ENCODE measurements at places on chromosomes 5 and 9.
A peak's percentile ranks its signal among the peaks of the same experiment; 100 is the strongest.

- DNase-seq = no peak
Observed at GRCh38 chr9:110986529-110986928, 51.7 kb downstream of the LPAR1 start.

GRCh38 chr5:10735569-10736276 lies 25.3 kb downstream of the DAP start:
- no peak for DNase-seq

DNA sequence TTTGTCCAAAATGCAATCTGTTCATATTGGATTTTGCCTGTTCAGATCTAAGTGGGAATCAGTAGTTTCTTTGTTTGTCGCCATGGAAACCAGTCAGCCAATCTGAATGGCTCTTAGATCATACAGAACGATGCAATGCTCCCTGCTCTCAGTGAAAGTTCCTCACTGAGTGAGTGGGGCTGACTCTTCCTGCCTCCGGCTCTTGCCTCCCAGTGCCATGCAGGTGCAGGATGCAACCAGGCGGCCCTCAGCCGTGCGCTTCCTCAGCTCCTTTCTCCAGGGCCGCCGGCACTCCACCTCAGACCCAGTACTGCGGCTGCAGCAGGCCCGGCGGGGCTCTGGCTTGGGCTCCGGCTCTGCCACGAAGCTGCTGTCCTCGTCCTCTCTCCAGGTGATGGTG lies at the start of gene PTPDC1:
PTPDC1 (plus strand) TSS at position 151 of the 400 bp plus-strand sequence; CDS start at position 218, 67 bp downstream.
- DNase-seq = no peak

GRCh38 chr5:1800472-1801221 lies 560 bp upstream of the NDUFS6 start:
- DNase-seq = peak; percentile 59

DNA sequence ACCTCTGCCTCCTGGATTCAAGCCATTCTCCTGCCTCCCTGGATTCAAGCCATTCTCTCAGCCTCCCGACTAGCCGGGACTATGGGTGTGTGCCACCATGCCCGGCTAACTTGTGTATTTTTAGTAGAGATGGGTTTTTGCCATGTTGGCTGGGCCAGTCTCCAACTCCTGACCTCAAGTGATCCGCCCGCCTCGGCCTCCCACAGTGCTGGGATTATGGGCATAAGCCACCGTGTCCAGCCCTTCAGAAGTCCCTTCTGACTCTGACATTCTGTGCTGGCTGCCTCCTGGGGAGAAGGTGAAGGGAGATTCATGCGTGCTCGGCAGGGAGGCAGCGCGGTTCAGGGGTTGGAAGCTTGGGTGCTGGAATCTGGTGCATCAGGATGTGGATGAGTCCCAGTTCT lies 28.8 kb downstream of the PRRX2 start:
- no peak for DNase-seq

- DNase-seq = no peak
Observed at GRCh38 chr5:138843316-138844124, 31.6 kb downstream of the LRRTM2 start.

- DNase-seq = no peak
Observed at GRCh38 chr5:2895196-2895595, 143.7 kb upstream of the IRX2 start.

- DNase-seq = no peak
Observed at GRCh38 chr5:40273936-40274335, 405.8 kb upstream of the PTGER4 start.

DNA sequence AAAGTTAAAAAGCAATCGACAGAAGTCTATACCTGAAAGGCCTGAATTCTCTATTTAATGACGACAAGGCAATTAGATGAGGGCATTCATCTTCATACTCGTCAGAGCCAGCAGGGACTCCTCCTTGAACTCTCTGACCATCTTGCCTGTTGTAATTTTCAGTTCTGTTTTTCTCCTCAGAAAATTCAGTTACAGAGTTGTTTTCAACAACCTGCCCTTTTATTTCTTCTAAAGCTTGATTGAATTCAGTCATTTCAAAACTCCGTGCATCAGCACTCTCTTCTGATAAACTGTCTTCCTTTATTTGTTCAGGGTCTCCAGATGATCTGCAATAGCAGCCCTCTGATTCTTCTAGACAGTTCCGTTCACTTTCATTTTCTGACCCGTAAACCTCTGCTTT lies 15.6 kb downstream of the RIOK2 start:
- no peak for DNase-seq

DNA sequence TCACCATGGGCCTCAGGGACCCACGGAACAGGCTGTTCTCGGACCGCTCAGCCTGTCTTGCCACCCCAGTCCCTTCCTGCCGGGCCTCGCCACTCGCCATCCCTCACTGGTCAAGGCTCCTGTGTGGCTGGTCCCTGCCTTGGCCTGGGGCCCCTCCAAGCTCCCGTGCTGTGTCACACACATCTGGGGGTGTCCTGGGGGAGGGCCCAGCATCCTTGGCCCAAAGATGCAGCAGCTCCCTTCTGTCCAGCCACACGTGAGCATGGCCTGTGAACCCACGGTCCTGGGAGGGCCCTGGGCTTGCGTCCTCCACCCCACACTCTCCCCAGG lies 425 bp upstream of the EGFL7 start:
- no peak for DNase-seq

DNA sequence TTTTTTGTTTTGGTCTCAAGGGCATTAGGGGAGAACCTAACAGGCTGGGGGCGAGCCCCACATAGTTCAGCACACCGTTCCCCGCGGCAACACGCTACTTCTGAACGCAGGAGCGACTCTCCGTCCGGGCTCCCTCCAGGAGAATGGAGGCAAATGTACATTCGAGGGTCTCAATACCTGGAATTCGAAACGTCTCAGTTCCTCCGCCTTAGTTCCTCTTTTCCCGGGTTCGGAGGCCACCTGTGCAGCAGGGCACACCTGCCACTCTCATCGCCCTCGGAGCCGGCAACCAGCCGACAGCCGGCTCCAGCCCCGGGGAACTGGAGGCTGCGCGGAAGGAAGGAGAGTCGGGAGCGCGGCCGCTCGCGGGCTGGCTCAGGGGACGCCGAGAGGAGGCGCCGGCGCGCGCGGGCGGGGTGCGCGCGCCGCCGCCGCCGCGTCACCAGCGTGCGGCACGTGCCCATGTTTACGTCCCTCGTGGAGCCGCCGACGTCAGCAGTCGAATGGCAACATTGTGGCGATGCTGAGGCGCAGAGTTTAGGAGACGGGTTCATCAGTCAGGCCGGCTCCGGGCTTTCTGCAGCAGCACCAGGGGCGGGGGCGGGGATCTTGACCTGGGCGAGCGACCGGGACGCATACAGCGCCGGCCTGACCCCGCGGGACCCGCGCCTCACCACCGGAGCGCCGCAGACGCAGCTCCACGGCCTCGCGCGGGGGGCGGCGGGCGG lies at the start of gene JMY:
JMY (plus strand) TSS at position 498 of the 728 bp plus-strand sequence. CDS start 520 bp downstream, outside the sequence.
- peak; percentile 62 for DNase-seq

DNA sequence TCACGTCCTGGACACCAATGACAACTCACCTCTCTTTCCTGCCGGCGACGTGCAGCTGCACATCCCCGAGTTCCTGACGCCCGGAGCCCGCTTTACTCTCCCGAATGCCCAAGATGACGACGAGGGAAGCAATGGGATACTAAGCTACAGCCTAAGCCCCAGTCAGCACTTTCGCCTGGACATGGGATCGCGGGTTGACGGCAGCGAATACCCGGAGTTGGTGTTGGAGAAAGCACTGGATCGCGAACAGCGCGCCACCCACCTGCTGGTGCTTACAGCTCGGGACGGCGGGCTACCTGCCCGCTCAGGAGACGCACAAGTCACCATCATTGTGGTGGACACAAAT lies 1.1 kb downstream of the PCDHAC1 start:
- no peak for DNase-seq

DNA sequence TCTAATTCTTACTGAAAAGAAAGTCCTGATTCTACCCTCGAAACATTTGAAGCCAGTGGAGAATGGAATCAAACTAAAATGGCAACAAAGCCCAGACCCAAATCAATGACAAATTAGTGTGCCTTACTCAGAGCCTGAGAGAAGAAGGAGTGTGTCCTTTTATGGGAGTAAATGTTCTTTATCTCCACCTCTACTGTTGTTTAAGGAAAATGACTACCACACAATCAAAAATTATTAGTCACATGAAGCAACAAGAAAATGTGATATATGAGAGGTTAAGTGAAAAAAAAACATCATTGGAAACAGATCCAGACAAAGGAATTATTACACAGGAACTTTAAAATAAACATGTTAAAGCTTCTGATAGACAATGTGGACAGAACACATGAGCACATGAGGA lies 49.7 kb upstream of the FOXB2 start:
- no peak for DNase-seq

DNA sequence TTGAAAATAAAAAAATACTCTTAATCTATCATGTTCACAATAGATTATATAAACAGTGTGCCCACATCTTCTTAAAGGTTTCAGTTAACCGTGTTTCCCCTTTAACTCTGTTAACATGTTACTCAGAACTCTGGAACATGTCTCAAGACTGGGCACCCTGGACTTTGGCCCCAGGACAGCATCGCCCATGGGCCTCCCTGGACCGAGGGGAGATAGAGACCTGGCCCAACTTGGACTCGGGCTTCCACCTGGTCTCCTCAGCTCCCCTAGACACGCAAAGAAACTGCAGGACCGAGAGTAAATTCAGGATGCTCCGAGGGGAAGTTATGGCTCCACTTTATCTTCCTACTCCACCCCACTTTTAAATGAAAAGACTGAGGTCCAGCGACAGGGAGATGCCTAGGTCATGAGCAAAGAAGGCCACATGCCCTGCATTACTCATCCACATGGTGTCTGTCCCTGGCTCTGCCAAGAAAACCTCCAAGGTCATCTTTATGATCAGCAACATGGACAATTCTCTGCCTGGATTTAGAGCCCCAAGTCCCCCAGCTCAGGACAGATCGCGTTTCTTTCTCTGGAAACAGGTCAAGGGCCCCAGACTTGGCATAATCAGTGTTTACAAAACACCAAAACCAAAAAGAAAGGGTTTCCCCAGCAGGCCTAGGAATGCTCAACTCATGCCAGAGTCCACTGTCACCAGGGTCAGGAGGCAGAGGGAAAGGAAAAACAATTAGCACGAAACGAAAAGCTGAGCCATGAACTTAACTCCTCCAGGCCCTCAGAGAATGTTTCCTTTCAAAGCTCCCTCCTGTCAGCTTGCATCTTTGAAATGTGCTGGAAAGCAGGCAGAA lies 17.4 kb downstream of the GPX3 start:
- no peak for DNase-seq

DNA sequence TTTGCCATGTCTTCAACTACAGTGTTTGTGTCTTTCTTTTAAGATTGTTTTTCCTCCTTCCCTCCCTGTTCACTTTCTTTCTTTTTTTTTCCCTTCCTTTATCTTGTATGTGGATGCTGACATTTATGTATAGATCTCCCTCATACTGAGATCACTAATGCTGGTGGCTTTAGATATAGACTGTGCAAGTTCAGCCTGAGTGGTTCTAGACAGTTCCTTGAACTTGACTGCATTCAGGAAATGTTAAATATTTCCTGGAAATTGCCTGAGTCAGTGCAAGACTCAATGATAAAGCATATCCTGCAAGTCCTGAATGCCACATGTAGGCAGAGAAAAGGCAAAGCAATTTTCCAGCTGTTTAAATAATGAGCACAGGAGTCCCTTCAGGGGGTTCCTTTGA lies 182.5 kb upstream of the NR3C1 start:
- no peak for DNase-seq

GRCh38 chr5:90111364-90112032 lies 298.1 kb downstream of the CETN3 start:
- no peak for DNase-seq

DNA sequence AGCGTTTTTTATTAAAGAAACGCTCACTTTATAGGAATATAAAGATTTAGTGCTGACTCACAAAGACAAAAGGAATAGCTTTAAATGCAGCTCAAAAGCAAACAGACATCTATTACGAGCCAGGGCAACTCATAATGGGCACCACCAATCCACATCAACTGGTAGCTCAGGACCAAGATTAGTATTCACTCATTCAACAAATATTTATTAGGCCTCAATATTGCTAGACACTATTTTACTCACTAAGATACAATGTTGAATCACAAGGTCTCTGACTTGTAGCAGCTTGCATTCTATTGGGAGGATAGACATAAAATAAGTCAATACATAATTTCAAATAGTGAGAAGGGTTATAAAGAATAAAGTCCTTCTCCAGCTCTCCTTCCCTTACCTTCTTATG lies 8.0 kb upstream of the MAN2A1 start:
- no peak for DNase-seq

DNA sequence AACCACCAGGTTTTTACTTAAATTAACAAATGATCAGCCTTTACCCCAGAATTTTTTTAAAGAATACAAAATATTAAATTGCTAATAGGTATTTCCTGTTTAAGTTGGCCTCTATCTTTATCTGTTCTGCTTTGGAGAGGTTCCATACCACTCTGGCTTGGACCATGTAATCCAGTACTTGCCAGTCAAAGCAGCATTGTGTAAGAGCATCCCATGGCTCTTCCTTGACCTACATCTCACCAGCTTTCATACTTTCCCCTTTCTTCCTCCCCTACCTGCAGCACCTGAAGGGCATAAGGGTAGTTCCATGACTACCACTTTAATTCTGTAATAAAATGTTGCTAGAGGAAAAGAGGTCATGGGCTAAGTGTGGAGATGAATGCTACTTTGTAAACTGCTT lies 140.8 kb upstream of the MTAP start:
- no peak for DNase-seq

- DNase-seq = no peak
Observed at GRCh38 chr5:167642779-167643517, 648.5 kb upstream of the WWC1 start.

DNA sequence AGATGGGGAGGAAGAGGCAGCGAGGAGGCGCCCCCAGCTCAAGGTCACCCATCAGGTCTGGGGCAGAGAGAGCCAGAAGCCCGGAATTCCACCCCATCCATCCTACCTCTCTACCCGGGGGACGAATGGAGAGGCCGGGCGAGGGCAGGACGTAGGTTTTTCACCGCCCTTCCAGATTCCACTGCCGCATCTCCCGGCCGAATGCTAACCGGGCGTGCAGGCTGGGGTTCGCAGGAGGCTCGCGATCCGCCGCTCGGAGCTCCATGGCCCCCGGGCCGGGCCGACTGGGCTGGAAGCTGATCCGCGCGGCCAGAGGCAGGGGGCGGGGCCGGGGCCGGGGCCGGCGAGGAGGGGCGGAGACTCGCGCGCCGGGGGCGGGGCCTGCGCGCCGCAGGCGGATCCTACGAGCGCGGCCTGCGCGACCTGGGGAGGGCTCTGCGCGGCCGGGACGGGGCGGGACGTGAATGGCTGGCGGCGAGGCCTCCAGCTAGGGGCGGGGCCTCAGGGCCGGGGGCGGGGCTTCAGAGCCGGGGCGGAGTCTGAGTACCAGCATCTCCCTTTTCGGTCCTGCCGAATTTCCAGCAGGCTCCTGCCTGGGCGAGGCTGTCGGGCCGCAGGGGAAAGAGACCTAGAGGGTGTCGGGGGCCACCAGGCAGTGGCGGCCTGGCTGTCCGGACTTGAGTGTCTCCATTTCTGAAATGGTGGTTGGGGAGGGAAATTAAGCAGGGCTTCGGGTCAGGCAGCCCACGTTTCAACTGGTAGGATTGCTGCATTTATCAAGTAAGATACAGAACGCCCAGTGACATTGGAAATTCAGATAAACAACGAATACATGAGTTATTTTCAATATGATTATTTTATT lies at the start of gene ST6GALNAC4:
ST6GALNAC4 (minus strand) TSS at position 322 of the 862 bp plus-strand sequence. CDS start 622 bp downstream, outside the sequence.
- peak; percentile 94 for DNase-seq

- no peak for DNase-seq
Observed at GRCh38 chr9:21991072-21991959, 2.9 kb downstream of the CDKN2A start.

- DNase-seq = no peak
Observed at GRCh38 chr5:178267876-178268275, 35.3 kb upstream of the PHYKPL start.

GRCh38 chr9:4035777-4036176 lies 264.1 kb downstream of the GLIS3 start:
- no peak for DNase-seq

GRCh38 chr5:74538206-74538661 lies 102.3 kb downstream of the ENC1 start:
- DNase-seq = no peak

Data from stimulated activated effector memory CD8-positive, alpha-beta T cell treated with anti-CD3 and anti-CD28 coated beads, Interleukin-12 subunit alpha, Interleukin-12 subunit beta, amount 100 ng/mL, for 72 hours (primary cell).